Mucosa of gallbladder (tissue), 1 donor: ENCODE measurements at places on chromosomes 6 and 20.

DNA sequence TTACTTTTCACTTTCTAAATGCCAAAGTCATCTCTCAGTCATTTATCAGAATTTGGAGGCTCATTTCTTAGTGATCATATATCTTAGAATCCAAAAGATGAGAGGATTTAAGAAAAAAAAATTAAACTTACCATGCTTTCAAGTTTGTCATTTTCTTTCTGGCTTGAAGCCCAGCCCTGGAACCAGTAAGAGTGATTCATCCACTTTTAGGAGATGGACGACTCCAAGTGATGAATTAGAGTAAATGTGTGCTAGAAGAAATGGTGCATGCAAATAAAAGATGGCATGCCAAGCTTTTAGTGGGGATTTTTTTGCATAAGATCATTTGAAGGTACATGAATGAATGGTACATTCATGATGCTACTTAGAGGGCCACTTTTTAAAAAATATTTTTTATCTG, 20.1 kb downstream of the PLCB1 start:
- no peak for DNase-seq

GRCh38 chr6:106037060-106037459, 49.1 kb upstream of the PRDM1 start:
- DNase-seq, result no peak

DNA sequence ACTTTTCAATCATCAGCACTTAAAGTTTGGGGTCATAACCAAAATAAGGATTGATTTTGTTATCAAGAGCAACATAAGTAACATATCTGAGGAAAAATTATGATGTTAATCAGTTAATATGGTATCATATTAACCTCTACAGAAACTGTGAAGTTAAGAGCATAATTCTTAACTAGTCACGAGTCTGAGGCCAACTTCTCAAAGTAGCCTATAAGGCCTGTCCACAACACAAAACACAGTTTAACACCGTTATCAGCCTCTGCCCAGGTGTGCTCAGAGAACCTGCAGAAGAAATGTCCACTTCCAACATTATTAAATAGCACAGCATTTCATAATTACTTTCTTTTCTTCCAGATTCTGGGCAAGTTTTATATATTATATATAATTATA, 1.1 kb downstream of the STX7 start:
- DNase-seq, result no peak

DNA sequence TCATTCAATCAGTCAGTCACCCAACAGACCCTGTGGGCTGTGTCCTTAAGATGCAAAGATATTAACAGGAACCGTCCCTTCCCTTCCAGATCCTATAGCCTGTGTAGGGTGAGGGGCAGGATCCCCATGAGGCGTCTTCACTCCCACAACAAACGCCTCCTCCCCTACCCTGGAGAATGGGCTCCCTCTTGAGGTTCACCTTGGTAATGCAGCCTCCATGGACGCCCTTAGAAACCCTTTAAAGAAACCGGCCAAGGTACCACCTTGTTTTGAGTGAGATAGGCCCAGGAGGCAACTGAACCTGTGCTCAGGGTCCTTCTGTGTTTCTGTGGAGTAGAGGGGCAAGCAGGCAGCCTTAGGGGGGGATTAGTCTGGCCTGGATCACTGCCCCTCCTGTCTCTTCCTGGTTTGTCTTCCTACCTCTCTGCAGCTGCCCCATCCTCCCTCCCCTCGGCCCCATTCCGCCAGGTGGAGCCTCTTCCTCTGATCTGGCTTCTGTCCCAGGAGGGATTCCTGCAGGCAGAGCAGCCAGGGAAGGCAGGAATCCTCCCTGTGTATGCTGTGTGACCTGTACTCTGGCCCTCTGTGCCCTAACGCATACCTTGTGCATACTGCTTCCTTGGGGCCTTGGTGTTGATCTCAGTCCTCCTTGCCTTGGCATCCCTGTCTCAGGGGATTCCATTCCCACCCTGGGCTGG, 6.6 kb upstream of the GUCA1A start:
- peak; percentile 78 for DNase-seq

GRCh38 chr6:157748839-157749571, 74.0 kb upstream of the SNX9 start:
- no peak for DNase-seq

DNA sequence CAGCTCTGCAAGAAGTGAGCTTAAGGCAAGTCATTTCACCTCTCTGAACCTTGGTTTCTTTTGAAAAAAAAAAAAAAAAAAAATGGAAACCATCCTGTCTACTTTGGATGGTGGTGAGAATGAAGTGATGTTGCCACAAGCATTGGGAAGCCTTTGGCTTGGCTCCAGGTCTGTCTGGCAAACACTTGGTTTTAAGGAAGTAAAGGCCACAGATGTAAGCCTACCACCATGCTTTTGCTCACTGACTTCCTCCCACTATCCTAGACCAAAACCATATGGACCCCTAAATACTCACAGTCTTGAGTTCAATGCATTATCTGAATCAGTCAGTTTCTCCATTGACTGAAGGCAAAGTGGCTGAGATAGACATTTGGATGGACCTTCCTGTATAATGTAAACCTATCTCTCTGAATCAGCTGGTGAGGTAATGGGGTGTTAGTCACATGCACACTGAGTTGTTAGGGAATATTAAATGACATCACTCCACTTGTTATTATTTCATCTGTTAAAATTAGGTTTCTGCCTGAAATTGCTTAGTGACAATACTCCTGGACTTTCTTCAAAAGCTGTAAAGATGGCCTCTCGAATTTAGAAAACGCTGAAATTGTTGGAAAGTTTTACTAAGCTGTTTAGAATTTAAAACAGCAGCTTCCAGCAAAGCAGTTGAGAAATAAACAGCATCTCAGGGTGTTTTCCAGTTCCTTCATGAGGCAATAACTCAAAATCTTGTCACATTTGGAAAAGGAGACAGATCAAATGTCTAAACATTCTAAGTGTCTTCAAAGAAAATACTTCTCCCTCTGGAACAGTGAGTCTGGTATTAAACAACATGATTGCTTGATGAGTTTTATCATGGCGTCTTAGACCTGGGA, 833.5 kb downstream of the DHX35 start:
- DNase-seq, result no peak

DNA sequence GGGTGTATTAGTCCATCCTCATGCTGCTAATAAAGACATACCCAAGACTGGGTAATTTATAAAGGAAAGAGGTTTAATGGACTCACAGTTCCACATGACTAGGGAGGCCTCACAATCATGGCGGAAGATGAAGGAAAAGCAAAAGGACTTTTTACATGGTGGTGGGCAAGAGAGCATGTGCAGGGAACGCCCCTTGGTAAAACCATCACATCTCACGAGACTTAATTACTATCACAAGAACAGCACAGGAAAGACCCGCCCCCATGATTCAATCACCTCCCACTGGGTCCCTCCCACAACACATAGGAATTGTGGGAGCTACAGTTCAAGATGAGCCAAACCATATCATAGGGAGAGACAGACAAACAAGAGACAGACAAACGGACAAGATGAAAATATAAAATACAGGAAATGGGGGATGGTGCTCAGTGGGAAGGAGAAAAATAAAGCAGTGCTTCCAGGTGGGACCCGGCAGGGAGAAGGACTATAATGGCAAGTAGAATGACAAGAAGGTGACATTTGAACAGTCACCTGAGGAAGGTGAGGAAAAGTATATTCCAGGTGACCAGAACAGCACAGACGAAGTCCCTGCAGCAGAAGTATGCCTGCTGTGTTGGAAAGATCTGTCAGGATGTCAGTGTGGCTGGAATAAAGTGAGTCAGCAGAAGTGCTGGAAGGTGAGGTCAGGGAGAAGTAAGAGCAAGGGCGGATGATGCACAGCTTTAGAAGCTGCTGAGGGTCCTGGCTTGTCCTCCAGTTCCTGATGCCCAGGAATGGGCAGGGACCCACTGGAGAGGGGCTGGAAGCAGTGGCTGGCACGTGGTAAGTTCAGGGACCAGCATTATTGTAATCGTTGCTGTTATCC, 61.1 kb downstream of the SLC2A10 start:
- no peak for DNase-seq

GRCh38 chr6:2552526-2553154, 198.1 kb downstream of the MYLK4 start:
- no peak for DNase-seq

- no peak for DNase-seq
Observed at GRCh38 chr20:54848984-54849538, 373.7 kb downstream of the DOK5 start.

- DNase-seq, result no peak
Observed at GRCh38 chr6:105509506-105510331, 106.8 kb upstream of the PREP start.

- DNase-seq, result no peak
Observed at GRCh38 chr6:156988276-156989158, 211.3 kb downstream of the ARID1B start.

- DNase-seq, result no peak
Observed at GRCh38 chr20:9514461-9515213, at the start of gene LAMP5. Gene LAMP5 (plus strand): TSS chr20:9514590. CDS start chr20:9514853, 263 bp downstream.

- DNase-seq, result no peak
Observed at GRCh38 chr6:85460921-85461797, 11.3 kb downstream of the NT5E start.

DNA sequence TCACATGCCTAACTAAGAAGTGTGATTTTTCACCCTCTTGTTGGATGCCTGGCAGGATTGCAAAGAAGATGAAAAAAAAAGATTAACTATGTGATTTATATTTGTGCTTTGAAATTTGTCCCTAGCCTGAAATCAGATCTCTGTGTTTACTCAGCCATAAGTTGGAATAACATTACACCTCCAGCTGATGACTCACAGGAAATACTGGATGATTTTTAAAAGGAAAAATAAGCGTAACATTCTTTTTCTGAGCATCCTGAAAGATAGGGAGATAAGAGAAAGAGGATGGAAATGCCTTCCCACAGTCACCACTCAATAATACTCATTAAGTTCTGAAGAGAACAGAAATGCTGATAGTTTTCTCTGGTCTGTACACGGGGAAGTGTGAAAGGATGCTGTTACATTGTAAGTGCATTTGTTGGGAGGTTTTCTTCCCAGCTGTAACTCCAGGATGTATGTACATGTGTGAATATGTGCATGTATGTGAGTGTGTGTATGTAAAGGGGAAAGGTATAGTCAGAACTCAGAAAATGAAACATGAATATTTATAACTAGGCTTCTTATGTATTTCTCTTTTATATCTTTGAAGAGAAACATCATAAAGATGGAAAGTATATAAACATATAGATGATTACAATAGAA, 37.4 kb upstream of the RIPPLY2 start:
- DNase-seq, result no peak

DNA sequence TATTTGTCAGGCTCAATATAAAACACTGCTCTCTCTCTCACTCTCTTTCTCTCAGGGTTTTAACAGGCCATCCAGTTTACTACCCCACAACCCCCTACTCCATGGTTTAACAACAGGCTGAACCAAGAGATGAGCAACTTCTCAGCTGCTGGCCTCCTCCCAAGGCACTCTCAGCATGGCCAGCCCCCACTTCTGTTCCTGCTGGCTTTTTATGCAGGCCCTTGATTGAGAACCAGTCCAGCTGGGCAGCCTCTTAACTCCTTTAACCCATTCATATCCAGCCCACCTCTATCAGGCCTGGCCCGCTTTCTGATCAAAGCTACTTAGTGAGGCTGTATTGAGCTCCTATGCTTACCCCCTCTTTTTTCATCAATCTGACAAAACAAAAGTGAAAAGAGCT, 346.8 kb upstream of the POU3F2 start:
- DNase-seq, result no peak

- no peak for DNase-seq
Observed at GRCh38 chr6:160101277-160102205, 20.1 kb upstream of the SLC22A1 start.

DNA sequence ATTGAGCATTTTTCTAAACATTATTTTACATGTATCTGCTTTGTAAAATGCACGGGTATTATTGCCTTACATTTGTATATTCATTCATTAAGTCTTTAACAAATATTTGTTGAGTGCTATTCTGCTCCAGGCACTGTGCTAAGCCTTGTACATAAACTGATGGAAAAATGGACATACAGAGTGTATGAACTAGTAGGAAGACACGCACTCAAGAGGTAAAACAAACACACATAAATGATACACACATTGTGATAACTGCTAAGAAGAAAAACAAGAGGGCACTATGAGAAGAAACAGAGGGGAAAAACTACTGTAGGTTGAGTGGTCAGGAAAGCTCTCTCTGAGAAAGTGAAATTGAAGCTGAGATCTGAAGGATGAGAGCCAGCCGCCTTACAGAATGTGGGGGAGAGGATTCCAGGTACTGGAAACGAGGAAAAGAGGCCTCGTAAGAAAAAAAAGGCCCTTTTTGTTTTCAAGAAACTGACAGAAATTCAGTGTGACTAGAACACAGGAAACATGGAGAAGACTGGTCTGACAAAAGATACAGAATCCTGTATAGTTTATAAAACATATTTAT, 117.5 kb downstream of the EYA4 start:
- no peak for DNase-seq

GRCh38 chr6:43952746-43953145, 174.5 kb downstream of the MRPL14 start:
- DNase-seq, result no peak

GRCh38 chr6:55836481-55836880, 38.9 kb downstream of the BMP5 start:
- no peak for DNase-seq

GRCh38 chr6:52598123-52598823, 21.4 kb upstream of the TRAM2 start:
- peak; percentile 32 for DNase-seq

- no peak for DNase-seq
Observed at GRCh38 chr6:143553337-143553736, 41.8 kb upstream of the FUCA2 start.

- DNase-seq, result no peak
Observed at GRCh38 chr6:130815200-130816071, 11.8 kb upstream of the SMLR1 start.

DNA sequence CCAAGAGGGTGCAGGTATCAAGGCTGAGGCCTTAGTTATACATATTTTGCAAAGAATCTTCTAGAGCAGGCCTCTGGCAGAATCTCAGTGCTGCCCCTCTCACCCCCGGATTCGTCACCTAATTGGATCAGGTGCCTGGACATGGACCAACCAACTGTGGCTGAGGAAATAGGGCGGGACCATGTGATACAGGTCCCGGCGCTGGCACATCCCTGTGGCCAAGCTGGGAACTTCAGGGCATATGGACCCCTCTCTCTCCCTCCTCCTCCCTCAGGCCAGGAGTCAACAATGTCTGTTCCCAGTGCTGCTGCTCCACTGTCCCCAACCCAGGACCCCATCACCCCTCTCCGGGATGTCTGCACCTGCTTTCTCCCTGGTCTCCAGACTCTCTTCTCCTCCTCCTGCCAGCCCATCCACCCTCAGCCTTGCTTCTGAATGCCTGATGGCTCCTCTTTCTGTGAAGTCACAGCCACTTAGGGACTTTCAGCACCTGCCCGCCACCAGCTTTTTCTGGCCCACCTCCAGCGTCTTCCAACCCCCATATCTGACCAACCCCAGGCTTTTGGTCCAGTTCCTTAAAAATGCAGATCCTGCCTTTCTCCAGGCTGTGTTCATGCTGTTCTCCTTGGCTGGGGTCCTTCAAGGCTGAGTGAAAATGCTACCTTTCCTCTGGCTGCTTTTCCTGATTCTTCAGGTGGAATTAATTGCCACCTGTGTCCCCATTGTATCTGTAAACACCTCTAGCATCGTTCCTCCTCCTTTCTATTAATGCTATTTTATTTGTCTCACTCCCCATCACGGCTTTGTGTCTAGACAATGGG, 19.0 kb upstream of the MLN start:
- DNase-seq, result no peak
